Thymus (tissue), 14 donors: ENCODE measurements at places on chromosomes 3 and 15.

GRCh38 chr15:74502301-74502700 lies 38.7 kb upstream of the ARID3B start:
- H3K27me3 ChIP-seq, result no peaks in the 10 kb centered on the region
- no peak overlapping the region for H3K4me3 ChIP-seq
- no peak for DNase-seq
- H3K4me1 ChIP-seq, result no peaks in the 10 kb centered on the region

DNA sequence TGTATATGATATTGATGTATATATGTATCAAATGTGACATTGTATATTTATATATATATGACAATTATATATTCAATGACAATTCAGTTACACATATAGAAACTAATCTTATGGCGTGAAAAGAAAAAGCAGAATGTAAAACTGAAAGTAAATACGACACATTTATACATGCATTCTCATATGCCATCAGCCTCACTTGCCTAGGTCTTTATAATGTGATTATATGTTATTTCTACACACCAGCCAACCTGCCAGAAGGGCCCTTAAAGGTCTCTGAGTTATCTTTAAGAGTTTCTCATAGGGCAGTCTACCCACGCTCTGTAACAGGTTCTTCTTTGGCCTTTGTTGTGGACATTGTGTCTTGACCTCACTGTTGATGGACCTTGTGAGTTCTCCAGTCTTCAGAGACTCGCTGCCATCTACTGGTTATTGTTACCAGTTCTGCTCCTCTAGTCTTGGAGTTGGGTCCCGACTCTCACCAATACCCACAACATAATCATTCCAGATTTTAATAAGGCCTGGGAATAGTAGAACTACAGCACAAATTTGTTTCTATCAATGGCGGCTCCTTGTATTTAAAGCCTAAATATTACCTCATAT lies 371.5 kb upstream of the GOLIM4 start:
- no peak for DNase-seq
- H3K4me3 ChIP-seq, result no peak overlapping the region
- H3K27me3 ChIP-seq, result no peaks in the 10 kb centered on the region
- no peaks in the 10 kb centered on the region for H3K36me3 ChIP-seq
- H3K4me1 ChIP-seq, result no peaks in the 10 kb centered on the region
- H3K27ac ChIP-seq, result no peak overlapping the region

DNA sequence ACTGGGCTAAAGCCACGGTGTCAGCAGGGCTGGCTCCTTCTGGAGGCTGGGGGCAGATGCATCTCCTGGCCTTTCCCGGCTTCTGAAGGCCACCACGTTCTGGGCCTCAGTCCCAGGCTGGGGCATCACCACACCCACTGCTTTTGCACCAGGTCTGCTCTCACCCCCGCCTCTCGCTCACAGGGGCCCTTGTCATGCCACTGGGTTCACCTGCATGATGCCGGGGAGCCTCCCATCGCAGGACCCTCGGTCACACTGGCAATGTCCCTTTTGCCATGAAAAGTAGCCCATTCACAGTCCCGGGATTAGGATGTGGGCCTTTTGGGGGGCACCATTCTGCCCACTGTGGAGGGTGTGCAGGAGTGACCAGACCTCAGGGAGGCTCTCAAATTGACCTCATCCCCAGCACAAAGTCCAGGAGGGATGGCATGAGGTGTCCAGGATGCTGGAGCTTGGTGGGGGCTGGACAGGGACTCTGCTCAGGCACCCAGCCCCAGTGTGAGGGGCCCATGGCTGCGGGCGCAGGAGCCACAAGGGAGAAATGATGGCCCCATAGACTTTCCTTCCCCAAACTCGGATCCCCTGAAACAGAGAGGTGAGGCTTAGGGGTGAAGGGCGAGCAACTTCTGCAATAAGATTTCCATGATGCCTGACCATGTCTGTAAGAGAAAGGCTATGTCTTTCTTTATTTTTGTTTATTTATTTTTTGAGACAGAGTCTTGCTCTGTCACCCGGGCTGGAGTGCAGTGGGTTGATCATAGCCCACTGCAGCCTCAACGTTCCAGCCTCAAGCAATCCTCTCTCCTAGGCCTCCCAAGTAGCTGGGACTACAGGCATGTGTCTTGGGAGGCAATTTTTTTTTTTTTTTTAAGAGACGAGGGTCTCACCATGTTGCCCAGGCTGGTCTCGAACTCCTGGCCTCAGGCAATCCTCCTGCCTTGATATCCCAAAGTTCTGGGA lies 189.1 kb downstream of the GOLGA6L6 start:
- H3K27me3 ChIP-seq, result no peaks in the 10 kb centered on the region
- no peak for DNase-seq
- no peak overlapping the region for H3K27ac ChIP-seq
- H3K4me1 ChIP-seq, result no peaks in the 10 kb centered on the region
- no peak overlapping the region for H3K4me3 ChIP-seq
- H3K36me3 ChIP-seq, result no peaks in the 10 kb centered on the region

DNA sequence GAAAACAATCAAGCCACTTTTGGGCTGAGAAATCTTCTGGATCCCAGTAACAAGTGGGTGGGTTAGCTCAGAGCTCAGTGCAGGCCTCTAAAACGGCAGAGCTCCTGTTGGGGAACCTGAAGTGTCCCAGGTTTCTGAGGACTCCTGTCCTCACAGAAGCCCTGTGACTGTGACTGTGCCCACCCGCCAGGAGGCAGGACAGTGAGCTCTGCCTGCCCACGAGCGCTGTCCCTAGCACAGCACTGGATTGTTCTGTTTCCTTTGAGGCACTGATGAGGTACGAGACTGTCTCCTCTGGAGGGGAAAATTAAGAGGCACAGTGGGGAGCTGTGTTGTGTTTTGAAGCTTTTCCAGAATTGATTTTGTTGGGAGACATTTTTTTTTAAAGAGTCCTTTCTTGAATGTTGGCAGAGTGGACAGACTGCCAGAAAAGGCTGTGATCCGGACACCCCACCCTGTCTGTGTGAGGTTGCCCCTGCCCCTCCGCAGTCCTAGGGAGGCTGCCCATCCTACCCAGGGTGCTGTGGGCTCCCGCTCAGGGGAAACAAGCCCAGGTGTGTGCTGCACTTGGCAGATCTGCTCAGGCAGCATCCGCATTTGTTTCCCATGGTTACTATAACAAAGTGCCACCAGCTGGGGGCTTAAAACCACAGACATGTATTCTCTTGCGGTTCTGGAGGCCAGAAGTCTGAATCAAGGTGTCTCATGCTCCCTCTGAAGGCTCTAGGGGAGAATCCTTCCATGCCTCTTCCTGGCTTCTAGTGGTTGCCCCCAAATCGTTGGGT lies 66.6 kb upstream of the LARS2 start:
- no peaks in the 10 kb centered on the region for H3K27me3 ChIP-seq
- no peaks in the 10 kb centered on the region for H3K36me3 ChIP-seq
- peaks cover 28% of the 10 kb centered on the region for H3K4me1 ChIP-seq
- DNase-seq, result peak; percentile 70

DNA sequence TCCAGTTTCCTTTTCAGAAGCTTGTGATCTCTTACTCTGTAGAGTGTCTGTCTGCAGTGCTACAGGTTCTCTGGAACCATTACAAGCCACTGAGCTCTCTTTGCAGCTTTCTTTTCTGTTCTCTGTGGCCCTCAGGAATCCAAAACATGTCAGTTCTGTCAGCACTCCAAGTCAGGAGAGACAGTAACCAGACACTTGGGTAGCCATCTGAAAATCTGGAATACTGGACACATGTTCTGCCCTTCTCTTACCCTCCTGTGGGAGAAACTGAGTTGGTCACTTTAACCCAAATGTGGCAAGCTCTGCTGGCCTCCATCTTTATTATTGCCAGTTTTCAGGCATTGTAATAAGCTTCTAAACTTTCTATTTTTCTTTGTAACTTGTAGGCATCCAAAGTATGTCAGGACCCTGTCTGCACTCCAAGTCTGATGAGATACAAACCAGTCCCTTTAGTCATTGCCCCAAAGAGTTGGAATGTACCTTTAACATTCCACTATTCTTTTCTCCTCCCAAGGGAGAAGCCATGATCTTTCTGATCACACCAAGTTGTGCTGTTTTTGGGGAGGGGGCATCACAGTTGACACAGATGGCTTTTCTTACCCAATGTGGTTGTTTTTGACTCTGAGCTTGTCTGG lies 183.7 kb downstream of the DPH6 start:
- no peak overlapping the region for H3K27ac ChIP-seq
- H3K27me3 ChIP-seq, result no peaks in the 10 kb centered on the region
- DNase-seq, result no peak
